ENCODE measurements at places on chromosomes 1 and 21. TPM values are rescaled to one million over a fixed set of nuclear protein-coding genes. Genes with fewer than 3 reads are reported as not detected.

Gene SLC5A3
- total RNA-seq = 11.5 TPM

Gene OXCT2
- total RNA-seq = not detected

Gene FNDC5
- 0.58 TPM for total RNA-seq

Gene TAS1R1
- total RNA-seq = not detected

Gene ARTN
- total RNA-seq = not detected

Gene AIRE
- not detected for total RNA-seq

Gene GJB5
- not detected for total RNA-seq

Gene S100B
- total RNA-seq = not detected

Gene ELAVL4
- total RNA-seq = not detected

Gene C1orf74
- 3.0 TPM for total RNA-seq

Gene LHX8
- total RNA-seq = not detected

Gene TNNI3K
- total RNA-seq = 1.2 TPM

Gene KCNH1
- not detected for total RNA-seq

Gene IFI44L
- 5.3 TPM for total RNA-seq

Gene ALDH9A1
- total RNA-seq = 139 TPM

Measured in myometrial cell (primary cell).